NCI-H526 treated with DMSO at 0.1 percent for 48 hours (cell line): ENCODE measurements at places on chromosomes 16 and 17.

DNA sequence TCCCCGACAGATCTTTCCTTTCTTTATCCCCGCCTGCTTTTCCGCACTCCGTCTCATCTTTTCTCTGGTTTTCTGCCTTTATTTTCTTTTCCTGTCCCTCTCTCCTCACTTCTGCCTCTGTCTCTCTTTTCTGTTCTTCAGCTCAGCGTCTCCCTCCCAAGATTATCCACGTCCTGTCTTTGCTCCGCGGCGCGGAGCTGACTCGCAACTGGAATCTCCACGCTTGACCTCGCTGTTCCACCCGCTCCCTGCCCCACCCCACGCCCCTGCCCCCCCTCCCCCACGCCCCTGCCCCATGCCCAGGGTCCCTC is 4.9 kb upstream of the LHX1 start:
- no peak for DNase-seq

DNA sequence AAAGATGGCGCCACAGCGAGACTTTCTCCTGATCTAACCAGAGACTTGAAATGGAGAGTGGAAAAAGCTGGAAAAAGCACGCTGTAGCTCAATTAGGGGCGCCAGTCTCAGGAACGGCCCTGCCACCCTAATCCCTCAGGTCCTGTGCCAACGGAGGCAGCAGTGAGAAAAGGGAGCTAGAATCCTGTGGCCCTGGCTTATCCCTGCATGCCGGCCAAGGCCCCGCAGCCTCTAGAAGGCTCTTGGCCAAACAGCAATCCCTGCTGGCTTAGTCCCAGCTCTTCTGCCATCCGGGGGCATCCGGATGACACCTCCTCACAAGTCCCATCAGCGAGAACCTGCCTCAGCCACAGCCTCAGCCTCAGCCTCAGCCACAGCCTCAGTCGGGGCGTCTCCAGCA is 69.8 kb downstream of the MRM3 start:
- DNase-seq: no peak

- DNase-seq: no peak
Measured at GRCh38 chr17:68909066-68909465, 46.1 kb downstream of the ABCA8 start.

DNA sequence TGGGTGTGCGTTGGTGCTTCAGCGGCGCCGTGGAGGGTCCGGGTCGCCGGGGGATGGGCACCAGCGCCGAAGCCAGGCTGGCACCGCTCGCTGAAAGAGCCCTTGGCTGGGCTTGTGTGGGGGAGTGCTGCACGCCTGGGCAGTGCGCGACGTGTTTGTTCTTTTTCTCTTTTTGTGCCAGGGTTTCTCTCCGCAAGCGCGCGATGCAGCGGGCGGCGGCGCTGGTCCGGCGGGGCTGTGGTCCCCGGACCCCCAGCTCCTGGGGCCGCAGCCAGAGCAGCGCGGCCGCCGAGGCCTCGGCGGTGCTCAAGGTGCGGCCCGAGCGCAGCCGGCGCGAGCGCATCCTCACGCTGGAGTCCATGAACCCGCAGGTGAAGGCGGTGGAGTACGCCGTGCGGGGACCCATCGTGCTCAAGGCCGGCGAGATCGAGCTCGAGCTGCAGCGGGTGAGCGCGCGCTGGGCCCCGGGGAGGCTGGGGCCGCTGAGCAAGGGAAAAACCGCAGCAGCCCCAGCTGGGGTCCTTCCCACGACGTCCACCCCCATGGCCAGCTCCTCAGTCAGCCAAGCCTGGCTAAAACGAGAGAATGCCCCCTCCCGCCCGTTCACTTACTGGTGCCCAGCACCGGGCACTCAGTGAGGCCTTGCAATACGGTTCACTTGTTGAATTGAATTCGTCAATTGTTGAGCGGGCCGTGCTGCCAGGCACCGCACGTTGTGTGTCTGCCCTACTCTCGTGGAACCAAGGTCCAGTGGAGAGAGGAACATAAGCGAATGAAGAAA is 541 bp downstream of the GPT2 start:
- DNase-seq: no peak

DNA sequence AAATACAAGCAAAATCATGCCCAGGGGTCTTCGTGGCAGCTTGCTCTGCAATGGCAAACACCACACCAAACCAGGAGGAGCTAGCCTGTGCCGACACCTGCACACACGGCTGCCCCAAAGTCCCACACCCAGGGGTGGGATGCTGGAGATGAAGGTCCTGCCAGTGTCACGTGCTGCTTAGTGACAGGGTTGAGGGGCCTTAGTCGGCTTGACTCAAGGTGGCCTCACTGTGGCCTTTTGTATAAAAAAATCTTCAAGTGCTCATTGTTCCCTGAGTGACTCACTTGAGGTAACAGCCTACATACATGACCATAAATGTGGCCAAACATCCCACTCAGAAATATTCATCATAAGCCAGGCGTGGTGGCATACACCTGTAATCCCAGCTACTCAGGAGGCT is 7.3 kb downstream of the TRIM65 start:
- DNase-seq: no peak

- no peak for DNase-seq
Measured at GRCh38 chr17:73791631-73792030, 147.4 kb upstream of the SDK2 start.

DNA sequence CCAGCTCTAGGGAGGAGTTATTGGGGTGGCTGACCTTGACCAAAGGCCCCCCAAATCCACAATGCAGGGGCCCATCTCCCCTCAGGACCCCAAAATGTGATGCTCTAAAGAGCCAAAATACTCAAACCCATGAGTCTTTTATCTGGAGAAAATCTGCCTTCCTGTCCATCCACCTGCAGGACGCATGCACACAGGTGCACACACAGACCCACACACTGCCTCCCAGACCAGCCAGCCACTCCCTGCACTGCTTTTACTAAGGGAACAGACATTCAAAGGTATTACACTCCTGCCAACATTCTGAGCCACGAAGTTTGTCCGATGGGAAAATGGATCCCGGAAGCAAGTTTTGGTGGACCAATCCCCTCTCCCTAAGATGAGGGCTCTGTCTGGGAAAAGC is 76.1 kb upstream of the CDH5 start:
- DNase-seq: no peak

DNA sequence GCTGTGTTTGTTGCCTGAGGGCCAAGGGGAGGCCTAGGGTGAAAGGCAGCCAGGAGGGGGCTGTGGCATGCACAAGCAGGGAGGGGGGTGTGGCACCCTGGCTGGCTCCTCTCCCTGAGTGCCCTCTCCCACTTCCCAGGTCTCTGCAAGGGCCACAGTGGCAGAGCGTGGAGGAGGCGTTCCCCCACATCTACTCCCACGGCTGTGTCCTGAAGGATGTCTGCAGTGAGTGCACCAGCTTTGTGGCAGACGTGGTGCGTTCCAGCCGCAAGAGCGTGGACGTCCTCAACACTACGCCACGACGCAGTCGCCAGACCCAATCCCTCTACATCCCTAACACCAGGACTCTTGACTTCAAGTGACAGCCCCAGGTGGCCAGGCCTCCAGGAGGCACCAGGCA is 3.5 kb upstream of the TCF25 start:
- DNase-seq: no peak

GRCh38 chr16:3575491-3575890 is 1.7 kb downstream of the NLRC3 start:
- DNase-seq: no peak

GRCh38 chr16:75780669-75781068 is 54.4 kb upstream of the CPHXL start:
- DNase-seq: no peak

DNA sequence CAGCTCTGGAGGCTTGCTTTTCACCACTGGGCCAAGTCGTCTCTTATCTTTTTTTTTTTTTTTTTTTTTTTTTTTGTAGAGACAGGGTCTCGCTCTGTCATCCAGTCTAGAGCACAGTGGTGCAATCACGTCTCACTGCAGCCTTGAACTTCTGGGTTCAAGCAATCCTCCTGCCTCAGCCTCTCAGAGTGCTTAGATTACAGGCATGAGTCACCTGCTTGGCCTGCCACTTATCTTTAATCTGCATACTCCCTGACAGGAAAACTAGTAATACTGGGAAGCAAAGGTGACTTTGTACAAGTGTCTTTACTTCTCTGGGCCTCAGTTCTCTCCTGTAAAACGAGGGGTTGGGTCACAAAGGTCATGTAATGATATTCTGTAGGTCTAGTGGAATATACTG is 15.0 kb downstream of the NTN1 start:
- DNase-seq: no peak

DNA sequence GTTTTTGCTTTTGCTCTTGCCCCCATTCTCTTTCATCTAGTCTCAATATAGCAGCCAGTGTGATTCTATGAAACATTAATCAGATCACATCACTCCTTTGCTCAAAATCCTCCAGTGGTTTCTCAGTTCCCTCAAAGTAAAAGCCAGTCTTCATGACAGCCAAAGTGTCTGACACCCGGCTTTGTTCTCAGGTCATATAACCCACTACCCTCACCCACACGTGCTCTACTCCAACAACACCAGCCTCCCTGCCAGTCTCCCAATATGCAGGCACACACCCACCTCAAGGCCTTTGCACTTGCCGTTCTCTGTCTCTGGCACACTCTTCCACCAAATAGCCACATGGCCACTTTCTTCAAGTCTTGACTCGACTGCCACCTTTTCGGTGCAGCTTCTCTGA is 4.4 kb downstream of the MTMR4 start:
- no peak for DNase-seq

GRCh38 chr17:73776351-73777130 is 132.3 kb upstream of the SDK2 start:
- no peak for DNase-seq

DNA sequence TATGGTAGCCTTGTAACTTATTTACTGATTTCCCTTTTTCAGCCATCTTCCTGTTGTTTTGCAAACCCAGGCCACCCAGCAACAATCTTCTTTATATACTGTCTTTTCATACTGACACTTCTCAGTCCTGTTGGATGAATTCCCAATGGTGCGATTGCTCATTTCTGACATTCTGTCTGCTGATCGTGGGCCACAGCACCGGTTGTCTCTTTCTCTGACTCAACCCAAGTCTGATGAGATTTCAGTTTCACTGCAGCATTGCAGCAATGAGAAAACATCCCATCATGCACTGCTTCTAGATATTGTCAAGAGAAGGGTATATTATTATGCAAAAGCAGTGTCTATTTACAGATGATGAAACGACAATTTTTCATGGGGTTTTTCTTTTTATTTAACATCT is 349.2 kb upstream of the HSBP1 start:
- DNase-seq: no peak

GRCh38 chr16:24977678-24978075 is 37.5 kb downstream of the ARHGAP17 start:
- DNase-seq: no peak

DNA sequence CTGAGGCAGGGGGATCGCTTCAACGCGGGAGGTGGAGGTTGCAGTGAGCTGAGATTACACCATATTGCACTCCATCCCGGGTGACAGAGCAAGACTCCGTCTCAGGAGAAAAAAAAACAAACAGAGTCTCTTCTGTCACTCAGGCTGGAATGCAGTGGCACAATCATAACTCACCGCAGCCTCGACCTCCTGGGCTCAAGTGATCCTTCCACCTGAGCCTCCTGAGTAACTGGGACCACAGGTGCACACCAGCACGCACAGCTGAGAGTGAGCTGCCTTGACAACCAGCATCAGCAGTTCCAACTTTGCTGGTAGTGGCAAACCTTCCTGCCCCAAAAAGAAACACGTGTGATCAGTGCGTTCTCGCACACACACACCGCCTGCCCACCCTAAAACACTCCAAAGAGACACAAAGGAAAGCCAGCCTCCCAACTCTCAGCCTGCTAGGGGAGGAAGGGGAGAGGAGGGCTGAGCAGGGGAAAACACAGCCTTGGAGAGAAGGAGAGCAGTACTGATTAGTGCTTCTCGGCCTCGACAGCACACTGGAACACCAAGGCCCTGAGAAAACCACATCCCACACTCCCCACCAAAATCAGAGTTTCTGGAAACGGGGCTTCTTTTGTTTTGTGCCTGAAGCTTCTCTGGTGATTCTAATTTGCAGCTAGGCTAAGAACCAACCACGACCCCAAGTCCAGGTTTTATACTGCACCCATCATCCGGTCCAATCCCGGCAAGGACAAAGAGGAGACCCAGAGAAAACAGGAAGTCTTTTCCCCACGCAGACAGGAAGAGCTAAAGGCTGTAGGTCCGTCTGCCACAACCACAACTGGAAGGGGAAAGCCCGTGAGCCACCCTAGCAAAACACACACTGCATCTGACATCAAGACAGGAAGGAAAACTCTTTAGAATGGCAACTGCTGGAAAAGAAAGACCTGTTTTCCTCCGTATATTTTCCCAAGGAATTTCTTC is 28.8 kb downstream of the ZCCHC14 start:
- DNase-seq: no peak

DNA sequence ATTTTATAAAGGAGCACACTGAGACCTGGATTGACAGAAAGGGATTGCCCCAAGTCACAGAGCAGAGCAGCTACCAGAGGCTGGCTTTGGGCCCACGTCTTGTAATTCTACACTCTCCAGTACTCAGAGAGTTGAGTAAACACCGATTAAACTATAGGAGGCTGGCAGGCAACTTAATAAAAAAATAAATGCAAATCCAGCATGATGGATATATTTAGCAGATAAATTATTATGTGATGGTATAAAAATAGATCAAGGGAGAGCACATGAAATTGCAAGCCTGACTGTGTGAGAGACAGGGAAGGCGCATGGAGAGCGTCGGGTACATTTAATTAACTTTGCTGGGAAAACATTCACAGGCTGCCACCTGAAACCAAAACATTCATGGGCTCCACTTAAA is 87.7 kb upstream of the CCL2 start:
- peak; percentile 87 for DNase-seq

- peak; percentile 87 for DNase-seq
Measured at GRCh38 chr17:28901866-28902818, 737 bp downstream of the DHRS13 start.

DNA sequence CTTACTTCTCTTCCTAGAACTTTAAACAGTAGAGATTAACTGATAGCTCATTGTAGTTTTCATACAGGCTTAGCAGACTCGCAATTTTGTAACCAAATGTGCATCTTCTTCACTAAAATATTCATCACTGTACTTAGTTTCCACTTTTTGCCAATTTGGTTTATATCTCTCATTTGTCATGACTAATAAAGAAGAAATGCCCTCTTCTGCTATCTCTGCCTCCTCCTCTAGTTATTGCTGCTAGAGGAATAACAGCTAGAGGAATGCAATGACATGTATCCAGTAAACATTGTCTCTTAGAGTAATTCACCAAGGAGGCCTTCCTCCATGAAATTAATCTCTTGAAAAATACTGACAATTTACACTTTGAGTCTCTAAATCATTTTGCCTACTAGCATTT is 115.5 kb upstream of the COX10 start:
- DNase-seq: no peak

DNA sequence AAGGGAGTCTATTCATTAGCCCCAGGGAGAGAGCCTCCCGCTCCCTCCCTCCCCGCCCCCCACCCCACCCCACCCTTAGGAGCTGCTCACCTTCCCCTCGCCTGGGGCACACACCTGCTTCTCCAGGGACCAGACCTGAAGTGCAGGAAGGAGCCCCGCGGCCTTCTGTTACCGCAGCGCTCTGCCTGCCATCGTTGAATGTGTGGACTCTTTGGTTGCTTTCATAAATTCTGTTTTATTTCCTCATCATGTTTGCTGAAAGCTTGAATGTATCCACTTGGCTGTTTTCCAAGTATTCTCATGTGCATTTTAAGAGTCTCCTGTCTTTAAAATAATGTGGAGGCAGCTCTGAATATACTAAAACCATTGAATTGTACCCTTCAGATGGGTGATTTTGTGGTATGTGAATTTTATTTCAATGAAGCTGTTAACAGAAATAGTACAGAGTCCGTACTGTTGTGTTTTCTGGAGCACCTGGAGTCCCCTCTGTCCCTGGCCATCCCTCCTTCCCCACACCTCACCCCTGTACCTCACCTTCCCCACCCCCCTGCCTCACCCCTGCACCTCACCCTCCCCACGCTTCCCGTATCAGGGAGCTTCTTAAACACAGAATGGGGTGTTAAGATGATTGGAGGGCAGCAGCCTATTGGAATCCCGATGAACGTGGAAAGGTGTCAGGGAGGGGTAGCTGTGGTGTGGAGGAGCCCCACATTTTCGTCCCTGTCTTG is 25.5 kb downstream of the RAB11FIP3 start:
- peak; percentile 63 for DNase-seq
